Cortex of kidney (tissue), 1 donor: ENCODE measurements at places on chromosomes 1 and 21.

DNA sequence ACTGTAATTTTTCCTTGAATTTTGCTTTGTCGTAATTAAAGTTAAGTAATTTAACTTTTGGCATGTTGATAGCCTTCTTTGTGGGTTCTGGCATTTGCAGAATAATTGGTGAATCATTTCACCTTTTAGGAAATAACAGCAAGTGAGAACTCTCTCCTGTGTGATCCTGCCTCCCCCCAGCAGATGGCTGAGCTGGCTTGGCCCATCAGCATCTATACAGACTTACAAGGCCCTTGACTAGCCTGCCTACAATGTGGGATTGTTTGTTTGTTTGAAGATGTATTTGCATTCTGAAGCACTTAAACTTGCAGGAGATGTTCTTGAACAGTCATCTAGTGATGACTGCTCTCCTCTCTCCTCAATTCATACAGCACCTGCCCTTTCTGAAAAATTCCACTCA, 55.9 kb downstream of the MACO1 start:
- no peak for DNase-seq

GRCh38 chr21:38267136-38267755, 10.5 kb downstream of the KCNJ15 start:
- no peak for DNase-seq

DNA sequence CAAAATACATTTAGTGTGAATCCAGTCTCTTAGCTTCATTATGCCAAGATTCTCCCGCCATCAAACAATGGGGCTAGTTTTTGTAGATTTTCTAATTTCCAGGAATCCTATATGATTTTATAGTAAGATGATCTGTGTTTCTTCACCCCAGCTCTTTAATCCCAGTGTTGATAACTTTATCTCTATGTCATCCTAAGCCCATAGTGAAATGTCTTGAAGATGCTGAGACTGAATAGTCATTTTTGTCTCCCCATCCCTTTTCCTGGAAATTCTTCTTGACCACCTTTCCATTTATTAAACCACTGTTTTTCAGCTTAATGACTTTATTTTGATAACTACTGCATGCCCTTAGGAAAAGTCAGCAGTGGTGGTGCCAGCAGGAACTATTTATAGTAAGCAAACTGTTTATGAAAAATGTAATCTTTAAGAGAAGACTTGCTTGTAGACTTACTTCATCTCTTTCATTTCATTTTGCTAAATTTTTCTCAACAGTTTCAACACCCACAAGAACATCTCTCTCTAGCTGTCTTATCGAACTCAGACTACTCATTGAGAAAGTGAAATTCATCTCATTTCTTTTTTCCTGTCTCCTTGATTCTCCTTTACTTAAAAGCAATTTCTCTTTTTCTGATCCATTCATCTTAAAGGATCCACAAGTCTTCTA, 116.6 kb downstream of the NTMT2 start:
- DNase-seq = no peak

- no peak for DNase-seq
These were observed 75.1 kb upstream of the GRIK1 start for GRCh38 chr21:30014886-30015285.

GRCh38 chr1:178238722-178239510, 145.0 kb downstream of the RASAL2 start:
- no peak for DNase-seq
